Large intestine (tissue), 12 donors: ENCODE measurements at places on chromosomes 2 and 18.
A peak's percentile ranks its signal among the peaks of the same experiment; 100 is the strongest.

DNA sequence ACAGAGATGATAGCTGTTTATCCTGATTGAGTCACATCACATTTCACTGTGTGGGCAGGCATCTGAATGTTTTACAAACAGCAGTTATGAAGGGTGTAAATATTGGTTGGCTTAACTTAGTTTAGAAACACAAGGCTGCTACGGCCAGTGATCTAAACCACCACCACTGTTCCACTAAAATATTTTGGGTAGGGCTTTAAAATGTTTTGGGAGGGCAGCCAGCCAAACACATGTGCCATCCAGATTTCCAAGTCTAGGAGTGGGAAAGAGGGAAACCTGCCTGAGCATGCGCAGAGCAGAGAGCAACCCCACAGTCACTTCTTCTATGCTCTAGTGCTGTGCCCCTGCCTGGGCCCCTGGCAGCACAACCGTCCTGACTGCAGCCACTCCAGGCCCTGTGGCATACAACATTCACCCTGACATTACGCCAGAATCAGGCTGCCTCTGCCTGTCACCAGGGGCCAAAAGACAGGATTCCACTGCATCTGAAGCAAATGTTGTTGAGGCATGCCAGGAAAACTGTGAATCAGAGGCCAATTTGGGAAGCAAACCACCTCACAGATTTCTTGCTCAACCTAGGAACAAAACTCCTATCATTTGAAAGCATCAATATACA lies 74.8 kb upstream of the COL5A2 start:
- DNase-seq: no peak

GRCh38 chr18:67742954-67743353 lies 226.4 kb upstream of the DSEL start:
- no peak for DNase-seq

DNA sequence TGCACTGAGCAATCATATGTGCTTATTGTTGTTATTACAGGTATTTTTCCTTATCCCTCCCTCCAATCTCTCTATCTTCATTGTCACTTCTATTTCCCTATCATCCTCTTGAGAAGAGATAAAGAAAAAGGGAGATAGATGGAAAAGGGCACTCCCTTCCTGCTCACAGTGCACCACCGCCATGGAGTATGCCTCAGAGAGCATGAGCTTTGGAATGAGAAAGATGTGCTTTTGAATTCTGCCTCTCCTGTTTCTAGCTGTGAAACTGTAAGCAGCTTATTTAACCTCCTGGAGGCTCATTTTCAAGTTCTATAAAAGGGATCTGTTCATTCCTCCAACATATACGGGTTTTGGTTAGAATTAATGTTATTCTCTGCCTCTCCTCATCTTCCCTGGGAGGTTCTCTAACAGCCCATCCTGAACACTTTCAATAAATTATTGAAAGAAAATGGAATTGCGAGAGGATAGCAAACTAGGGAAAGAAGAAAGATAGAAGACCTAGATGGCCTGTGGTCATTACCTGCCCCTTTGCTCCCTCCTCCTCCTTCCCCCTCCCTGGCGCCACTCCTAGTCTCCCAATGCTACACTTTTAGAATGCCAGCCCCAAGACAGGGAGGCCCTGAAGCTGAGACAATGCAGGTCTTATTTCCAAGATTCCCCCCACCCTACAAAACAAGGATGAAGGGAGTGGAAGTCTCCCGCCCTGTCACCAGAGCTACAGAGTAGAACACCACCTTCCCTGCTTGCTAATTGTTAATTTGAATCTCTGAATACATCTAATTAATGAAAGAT lies 37.8 kb downstream of the FIGN start:
- no peak for DNase-seq

- DNase-seq: peak; percentile 54
Observed at GRCh38 chr2:61411109-61411508, 59.8 kb downstream of the USP34 start.

GRCh38 chr18:10822456-10822855 lies 296.6 kb downstream of the NAPG start:
- no peak for DNase-seq

DNA sequence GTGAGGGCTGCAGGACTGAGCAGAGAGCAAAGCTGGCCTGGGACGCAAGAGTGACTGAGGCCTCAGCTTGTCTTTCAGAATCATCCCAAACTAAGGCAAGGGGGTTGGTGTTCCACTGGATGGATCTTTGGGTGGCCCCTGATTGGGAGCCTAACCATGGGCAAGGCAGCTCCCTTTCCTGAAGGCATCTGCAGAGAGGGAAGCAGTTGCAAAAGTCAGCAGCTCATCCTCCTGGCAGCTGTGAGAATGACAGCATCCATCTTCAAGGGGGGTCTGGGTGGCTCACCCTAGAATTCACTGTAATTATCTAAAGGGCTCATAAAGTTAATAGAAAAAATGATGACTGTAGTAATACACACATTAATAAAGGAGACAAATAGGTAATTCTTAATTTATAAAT lies 46.5 kb upstream of the RAB31 start:
- no peak for DNase-seq

GRCh38 chr2:237961637-237962036 lies 5.2 kb upstream of the UBE2F start:
- no peak for DNase-seq

DNA sequence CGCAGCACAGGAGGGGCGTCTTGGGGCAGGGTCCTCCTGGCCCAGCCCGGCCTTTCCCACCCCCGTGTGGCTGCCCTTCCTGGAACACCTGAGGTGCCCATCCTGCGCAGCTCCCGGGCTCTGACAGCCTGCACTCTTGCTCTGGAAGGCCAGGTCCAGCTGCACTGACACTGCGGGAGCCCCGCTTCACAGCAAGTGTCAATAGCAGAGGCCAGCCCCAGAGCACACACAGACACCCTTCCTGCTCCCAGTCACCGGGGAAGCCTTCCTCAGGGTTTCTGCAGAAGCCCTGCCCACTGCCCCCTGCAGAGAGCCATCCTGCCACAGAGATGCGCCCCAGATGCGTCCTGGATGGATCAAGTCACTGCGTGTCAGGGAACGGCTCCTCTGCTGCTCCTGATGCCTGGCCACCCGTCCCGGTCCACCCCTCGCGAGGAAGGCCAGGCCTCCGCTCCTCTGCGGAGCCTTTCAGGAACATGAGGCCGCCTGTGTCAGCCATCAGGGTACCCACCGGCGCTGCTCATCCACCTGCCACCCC lies 519.2 kb upstream of the MYT1L start:
- no peak for DNase-seq

GRCh38 chr18:23995180-23995579 lies 19.4 kb upstream of the TTC39C start:
- no peak for DNase-seq

DNA sequence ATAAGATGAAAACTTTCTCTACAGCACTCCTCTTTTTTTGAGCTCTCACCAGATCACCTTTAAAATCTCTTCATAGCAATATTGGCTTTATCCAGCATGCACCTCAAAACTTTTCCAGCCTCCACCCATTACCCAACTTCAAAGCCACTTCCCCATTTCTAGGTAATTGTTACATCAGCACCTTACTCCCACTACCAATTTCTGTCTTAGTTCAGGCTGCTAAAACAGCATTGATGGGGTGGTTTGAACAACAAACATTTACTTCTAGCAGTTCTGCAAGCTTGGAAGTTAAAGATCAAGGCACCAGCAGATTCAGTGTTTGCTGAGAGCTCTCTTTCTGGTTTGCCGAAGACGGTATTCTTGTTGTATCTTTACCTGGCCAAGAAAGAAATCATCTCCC lies 114.0 kb upstream of the SLC39A10 start:
- DNase-seq: no peak

- no peak for DNase-seq
Observed at GRCh38 chr18:2240311-2240705, 331.0 kb downstream of the METTL4 start.

GRCh38 chr2:218381916-218382366 lies at the start of gene SLC11A1:
SLC11A1 (plus strand) TSS chr2:218382273; CDS start chr2:218382369, 96 bp downstream.
- DNase-seq: peak; percentile 2

DNA sequence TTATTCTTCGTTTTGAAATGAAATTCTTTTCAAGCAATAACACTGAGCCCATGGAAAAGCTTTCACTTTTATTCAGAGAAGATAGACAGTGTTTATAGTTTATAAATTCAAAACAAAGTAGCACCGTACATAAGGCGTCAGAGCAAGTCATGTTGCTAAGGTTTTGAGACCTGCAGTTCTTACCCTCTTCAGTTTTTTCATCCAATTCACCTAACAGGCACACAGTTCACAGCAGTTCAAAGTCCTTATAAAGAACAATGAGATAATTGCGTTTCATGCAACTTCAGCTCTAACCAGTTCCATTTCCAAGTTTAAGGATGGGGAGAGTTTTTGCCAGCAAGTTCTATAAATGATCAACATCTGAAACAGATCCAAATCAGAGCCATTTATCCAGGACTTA lies 96.7 kb downstream of the ARHGAP15 start:
- DNase-seq: no peak

GRCh38 chr2:184049566-184049965 lies 548.8 kb upstream of the ZNF804A start:
- no peak for DNase-seq

- no peak for DNase-seq
Observed at GRCh38 chr2:105904938-105905337, 160.2 kb downstream of the NCK2 start.

DNA sequence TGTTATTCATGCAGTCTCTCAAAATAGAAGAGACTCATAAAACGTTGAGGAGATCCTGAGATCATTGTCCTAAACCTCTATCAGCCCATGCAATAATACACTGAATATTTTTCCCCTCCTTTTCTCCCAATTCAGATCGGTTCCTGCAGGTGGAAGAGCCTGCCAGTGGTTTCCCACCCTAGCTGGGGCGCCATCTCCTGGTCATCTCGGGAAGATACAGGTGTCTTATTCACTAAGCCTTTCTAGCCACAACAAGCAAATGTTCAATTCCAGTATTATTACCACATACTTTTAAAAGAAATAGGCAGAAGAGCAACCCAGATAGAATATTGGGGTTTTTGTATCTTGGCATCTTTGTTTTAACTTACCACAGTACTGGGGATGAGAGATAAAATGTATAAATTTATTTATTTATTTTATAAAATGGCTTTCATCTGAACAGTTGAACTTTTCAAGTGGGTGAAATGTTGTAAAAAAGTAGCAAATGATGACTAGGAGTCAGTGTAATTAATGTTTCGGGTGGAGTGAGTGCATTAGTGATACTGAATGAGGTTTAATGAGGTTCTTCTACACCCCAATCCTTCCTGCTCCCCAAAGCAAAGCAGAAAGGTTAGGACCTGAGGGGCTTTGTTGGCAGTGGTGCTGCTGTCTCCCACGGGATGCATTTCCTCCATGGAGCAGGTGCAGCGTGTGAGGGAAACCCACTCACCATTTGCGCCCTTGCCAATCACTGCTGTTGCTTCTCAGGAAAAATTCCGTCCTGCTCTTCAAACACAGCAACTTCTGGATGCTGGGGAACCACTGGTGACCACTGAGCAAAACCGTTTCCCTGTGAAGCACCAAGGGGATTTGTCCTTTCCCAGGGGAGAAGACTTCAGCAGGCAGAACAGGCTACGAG lies 147.1 kb upstream of the FHL2 start:
- peak; percentile 35 for DNase-seq

- no peak for DNase-seq
Observed at GRCh38 chr2:76809136-76809535, 713.0 kb downstream of the LRRTM4 start.

DNA sequence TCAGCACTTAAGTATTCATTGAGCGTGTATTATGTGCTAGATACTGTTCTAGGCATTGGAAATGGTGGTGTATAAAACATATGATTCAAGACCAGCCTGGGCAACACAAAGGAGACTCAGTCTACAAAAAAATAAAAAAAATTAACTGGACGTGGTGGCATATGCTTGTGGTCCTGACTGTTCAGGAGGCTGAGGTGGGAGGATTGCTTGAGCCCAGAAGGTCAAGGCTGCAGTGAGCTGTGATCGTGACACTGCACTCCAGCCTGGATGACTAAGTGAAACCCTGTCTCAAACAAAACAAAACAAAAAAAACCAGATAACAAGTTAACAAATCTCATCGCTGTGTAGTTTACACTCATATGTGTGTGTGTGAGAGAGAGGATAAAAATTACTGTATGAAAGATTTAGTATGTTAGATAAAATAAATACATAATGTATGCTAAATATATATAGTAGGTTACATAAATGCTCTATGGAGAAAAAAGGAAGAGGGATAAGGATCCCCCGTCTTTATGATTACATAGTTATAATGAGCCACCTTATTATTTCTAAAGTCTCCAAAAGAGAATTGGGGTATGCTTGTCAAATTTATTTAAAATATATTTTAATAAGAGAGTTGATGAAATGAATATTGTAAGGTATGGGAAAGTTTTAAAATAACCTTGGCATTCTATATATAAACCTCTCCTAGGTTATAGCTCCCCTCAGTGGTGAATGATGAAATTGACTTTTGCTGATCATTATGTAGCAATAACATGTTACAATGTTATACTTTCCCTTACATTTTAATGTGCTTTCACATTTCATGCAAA lies 69.2 kb downstream of the EHBP1 start:
- DNase-seq: peak; percentile 15

DNA sequence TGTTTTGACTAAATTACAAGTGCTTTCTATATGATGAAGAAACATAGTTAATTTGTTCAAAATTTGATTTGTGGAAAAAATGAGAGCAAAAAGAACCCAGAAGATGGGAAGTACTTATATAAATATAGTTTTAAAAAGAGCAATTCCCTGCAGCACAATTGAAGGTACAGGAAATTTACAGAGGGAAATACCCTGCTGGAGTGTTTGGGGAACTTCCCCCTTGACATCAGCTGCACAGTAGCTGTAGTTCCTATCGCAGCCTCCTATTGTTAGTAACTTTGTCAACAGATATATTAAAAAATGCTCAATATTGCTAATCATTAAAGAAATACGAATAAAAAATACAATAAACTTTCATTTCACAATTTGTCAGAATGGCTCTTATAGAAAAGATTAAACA lies 1118.8 kb upstream of the ZEB2 start:
- DNase-seq: no peak

GRCh38 chr2:187377340-187377739 lies 70.7 kb downstream of the CALCRL start:
- no peak for DNase-seq

- no peak for DNase-seq
Observed at GRCh38 chr2:60496956-60497355, 56.5 kb downstream of the BCL11A start.

DNA sequence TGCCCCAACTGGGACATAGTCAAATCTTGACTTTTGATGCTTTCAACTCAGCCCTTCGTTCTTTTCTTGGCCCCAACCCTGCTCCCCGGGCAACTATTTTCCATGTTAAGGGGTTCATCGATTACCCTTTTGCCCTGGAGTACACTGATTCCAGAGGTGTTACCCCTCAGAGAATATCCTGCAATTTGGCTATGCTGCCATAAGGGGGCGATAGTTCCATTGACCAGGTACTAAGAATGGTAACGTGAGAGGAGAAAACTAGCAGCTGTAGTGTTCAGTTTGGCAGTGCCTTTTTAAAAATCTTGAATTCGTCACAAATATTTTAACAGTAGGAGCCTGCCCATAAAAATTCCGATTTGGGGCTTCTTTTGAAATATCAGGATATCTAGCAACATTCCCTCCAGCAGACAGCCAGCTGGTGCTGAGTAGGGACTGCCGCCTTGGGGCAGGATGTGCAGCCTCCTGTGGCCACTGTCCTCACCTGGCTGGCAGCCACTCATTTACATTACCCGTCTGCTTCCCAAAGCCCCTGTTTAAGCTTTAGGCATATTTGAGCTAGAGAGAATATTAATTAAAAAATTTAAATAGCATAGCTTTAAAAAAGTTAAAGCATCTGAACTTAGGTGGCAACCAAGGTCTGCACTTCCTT lies 146.3 kb upstream of the SKOR2 start:
- no peak for DNase-seq
